ENCODE measurements at places on chromosomes 2 and 18.
A peak's percentile ranks its signal among the peaks of the same experiment; 100 is the strongest.

DNA sequence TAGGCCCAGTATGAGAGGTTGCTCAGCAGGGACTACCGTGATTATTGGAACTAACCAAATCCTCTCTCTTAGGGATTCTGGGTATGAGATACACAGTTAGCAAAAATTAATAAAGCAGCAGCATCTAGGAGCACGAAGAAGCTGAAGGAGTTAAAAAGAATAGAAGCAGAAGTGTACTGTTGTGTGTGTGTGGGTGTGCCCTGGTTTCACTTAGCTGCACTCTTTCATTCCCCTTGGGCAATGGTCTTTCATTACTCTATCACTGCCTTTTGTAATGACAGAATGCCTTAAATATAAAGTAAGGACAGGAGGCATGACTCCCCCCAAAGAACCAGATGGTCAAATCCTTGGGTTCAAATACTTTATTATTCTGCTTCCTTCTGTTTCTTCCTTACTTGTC is 115.9 kb upstream of the CD302 start:
- no peak for DNase-seq

DNA sequence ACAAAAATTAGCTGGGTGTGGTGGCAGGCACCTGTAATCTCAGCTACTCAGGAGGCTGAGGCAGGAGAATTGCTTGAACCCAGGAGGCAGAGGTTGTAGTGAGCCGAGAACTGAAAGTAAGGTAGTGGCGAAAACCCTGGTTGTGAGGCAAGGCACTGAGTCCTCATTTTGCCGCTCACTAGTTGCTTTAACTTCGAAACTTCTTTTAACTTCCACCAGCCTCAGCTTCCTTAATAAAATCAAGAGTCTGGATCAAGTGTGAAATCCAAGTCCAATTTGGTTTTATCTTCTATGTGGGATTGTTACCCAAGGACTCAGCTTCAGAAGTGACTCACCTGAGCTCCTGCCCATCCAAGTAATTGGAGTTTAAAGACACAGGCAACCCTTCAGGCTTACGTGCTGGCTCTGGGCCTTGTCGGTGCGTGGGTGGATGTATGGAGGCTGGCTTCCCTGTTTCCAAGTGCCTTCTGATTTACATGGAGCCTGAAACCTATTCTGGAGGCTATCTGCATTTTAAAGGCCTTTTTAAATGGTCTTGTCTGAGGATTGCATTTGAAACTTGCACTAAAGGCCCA is 374.2 kb upstream of the ID2 start:
- DNase-seq: no peak

GRCh38 chr2:49045083-49045482 is 109.2 kb downstream of the FSHR start:
- DNase-seq: no peak

GRCh38 chr18:68148863-68149262 is 566.0 kb downstream of the TMX3 start:
- DNase-seq: no peak

DNA sequence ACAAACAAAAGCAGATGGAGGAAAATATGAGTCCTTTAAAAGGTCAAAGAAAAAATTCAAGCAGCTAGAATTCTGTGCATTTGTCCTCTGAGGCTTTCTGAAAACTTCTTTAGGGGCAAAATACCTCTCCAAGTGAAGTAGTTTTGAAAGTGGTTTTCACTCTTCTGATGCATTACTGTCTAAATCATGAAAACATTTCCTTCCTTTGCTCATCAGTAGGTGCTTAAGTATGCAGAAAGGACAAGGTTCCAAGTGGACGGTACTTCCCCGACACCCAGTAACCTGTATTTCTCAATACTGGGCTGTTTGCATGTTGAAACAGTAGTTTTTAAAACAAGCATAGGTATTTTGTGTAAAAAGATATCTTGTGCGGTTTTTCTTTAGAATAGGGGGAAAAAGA is 189.1 kb upstream of the ERBB4 start:
- no peak for DNase-seq

DNA sequence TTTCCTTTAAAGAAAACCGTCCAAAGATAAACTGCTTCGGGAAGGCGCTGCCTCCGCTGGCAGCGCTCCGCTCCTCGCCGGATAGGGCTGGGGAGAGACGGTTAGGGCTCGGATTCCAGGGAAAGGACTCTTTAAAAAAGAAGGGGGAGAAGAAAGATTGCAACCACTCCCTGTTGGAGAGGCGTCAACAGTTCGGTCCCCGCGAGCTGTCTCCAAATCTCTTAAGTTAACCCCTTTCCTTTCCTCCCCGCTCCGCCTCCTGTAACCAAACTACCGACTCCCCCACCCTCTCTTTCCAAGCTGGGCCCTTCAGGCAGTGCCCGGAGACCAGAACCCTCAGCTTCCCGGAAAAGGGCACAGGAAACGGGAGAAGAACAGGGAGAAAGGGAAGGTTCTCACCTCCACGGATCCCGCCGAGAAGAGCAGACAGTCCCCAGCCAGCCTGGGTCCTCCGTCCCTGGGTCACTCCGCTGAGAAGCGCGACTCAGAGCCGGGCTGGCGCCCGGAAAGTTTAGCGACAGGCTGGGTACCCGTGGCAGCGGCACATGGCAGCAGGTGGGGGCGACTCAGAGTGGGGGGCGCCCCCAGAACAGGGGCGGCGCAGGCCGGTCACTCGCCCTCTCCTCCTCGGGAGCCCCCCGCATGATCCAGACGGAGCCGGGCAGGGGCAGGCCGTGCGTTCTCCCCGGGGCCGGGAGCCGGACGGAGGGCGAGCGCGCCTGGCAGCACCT is 675 bp downstream of the FZD5 start:
- no peak for DNase-seq

GRCh38 chr2:130760754-130761751 is 5.7 kb downstream of the AMER3 start:
- no peak for DNase-seq

DNA sequence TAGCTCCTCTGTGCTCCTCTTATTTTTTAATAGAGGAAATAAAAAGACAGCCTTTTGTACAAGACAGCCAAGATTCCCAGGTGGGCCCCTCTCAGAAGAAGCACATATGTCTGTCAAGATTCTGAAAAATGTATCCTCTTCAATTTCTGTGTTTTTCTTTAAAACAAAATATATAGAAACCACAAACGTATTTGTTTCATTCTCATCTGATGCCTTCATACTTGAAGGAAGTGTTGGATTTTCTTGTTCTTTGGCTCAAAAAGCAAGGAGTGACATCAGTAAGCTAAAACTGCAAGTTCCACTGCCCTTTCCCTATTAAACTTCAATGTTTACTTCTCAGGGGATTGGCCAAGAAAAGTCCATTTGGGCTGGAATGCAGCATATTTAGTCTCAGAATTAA is 193.8 kb upstream of the OSR1 start:
- no peak for DNase-seq

DNA sequence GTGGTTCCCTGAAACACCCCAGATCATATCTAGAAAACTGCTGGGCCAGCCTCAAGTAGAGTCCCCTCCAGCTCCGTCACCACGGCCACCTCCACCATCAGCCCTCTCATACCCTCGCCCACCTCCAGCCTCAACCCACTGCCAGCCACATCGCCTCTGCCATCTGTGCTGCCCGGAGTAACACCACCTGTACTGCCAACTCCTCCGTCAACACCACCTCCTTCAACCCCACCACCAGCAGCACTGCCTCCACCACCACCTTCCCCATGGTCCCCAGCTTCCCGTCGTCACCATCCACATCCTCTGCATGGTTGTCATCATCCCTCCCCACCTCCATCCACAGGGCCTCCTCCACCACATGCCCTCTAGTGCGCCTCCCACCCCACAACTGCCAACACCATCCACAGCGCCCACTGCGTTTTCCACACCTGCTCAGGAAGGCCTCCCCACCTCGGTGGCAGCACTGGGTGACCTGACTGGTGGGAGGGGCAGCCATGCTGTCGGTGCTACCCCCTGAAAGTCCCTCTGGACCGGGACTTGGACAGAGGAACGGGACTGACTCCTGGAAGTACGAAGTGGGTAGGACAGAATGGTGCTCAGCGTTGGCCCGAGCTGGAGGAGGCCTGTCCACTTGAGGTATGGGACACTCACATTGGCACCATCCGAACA is 1.6 kb downstream of the SNED1 start:
- no peak for DNase-seq

DNA sequence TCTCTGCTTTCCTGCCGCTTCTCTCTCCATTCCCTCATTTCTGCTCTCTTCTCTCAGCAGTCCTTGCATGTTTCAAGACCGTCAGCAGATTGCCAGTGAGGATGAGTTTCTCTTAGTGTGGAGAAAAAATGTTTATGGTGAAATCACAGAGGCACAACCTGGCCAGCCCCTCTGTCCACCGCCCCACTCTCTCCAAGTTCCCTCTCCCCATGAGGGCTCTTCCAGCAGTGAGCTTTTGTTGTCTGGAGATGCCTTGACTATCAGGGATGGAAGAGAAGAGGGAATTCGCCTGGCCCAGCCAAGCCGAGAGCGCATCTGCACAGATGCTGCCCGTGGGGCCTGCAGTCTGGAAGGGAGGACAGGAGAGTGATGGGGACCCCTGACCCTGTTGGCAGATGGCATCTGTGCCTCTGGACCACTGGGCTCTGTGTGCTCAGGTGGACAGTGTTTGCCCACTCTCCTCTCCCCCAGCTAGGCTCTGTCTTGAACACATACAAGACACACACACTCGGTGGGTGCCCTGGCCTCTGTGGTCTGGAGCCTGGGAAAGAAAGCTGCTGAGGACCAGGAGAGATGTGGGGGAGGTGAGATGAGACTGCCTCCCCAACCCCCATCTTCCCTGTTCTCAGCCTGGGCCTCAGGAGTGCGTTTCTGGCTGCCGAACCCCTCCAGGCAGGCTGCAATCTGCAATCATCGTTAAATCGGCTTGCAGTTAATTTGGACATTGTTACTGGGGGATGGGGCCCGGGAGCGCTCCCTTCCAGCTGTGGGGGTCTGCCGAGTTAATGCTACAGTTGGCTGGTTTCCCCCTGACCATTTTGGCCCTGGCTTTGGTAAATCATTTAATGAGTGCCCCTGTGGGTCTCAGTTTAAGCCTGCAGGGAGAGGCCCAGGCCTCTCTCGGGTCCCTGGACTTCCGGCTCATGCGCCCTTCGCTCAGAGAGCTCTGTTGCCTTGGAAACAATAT is 4.5 kb downstream of the ITM2C start:
- DNase-seq: no peak

DNA sequence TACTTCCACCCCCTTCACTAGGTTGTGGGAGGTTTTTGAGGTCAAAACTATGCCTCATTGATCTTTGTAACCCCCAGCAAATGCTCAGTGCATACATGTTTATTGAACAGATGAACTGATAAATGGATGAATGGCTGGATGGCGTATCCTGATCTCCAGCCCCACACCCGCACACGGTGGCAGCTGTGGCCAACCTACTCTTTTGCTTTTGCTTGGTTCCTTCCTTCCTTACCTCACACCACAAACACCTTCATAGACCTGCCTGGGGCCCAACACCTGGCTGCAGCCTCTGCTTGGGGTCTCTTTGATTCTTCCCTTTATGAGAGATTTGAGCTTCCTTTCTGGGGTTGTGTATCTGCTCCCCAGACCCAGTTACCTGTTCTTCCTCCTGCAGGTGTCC is 25.9 kb downstream of the SPP2 start:
- no peak for DNase-seq

DNA sequence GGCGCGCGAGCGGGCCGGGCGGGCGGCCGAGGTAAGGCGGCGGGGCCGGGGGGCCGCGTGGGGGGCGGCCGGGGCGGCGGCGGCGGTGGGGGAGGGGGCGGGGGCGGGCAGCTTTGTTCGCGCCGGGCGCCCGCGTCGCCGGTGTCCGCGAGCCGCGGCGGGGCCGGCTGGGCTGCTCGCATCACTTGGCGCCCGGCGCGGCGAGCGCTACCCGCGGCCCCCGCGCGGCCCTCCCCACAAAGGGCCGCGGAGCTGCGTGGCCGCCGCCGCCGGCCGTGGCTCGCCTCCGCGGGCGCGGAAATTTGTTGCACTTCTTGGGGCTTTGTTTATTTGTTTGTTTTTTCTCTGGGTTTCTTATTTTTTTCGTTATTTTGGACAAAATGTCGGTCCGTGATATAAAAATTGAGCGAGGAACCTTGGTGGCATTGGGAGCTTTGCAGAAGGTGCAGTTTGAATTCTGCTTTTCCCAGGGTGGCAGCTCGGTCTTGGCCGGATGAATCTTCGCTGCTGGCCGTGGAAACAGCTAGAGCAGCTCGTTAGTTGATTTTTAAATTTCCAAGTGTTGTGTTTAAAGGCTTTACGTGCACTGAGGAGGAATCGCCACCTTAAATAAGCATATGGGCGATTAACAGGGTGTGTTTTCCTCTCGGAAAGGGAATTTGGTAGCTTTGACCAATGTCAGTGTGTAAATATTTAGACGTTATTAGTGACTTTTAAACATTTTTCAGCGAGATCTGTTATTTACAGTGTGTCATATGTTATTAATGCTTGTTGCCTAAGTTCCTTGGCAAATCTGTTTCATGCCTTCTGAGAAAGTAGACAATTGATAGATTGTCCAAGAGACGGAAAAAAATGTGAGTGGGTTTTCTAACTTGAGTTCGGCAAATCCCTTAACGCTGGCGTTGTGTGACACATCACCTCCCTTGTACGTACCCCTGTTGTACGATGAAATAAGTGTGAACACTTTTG is 822 bp downstream of the UBE2E3 start:
- DNase-seq: peak; percentile 2

DNA sequence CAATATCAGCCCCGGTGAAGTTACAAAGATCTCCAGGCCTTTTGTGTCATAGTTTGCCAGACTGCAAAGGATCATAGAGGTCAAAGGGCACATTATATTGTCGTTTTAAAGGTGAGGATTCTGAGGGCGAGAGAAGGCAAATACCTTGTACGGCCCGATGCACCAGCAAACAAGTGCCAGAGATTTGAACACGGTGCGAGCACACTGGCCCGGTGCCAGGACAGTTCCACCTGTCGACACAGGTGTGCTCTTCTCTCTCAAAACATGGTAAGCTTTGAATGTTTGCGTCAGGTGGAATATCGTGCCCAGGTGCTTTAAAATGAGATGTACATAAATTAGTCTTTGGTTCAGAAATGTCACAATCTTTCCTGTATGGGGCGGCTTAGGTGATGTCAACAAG is 776.1 kb upstream of the ID2 start:
- no peak for DNase-seq

DNA sequence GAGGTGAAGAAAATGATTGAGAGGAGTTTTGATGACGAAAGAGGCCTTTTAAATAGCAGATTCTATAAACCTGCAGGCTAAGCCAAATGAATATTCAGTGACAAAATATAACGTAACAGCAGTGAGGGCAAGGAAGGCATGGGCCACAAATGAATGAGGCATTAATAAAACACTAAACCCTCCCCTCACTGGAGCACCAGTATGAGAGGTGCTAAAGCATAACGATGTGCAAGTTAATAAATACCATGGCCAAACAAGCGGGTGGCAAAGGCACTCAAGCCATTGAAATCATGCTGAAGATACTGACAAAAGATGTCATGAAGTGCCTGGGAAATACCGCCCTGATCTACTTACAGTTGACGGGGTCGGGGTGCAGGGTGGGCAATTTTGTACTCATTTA is 30.2 kb upstream of the LONRF2 start:
- DNase-seq: no peak
